ENCODE measurements at places on chromosomes 4 and X.

- DNase-seq: no peak
These were observed 31.6 kb downstream of the TRMT44 start for GRCh38 chr4:8472158-8472688.

GRCh38 chr4:145351162-145351561, 130.5 kb upstream of the SMAD1 start:
- DNase-seq: no peak

DNA sequence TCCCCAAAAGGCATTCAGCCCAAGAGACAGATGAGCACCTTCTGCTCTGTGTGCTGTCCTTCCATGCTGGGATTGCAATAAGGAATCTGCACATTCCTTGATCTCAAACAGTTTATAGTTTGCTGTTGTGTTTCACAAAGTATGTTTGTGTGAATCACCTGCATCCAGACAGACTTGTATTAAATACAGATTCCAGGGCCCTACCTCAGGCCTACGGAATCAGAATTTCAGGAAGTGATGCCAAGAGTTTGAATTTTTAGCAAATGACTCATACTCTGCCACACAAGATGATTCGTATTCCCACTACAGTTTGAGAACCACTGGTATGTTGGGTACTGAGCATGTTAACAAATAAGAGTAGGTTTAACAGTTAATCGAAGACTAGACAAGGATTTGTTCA, 7.0 kb downstream of the VAMP7 start:
- no peak for DNase-seq

- no peak for DNase-seq
These were observed 22.3 kb downstream of the QRFPR start for GRCh38 chr4:121358473-121358872.

DNA sequence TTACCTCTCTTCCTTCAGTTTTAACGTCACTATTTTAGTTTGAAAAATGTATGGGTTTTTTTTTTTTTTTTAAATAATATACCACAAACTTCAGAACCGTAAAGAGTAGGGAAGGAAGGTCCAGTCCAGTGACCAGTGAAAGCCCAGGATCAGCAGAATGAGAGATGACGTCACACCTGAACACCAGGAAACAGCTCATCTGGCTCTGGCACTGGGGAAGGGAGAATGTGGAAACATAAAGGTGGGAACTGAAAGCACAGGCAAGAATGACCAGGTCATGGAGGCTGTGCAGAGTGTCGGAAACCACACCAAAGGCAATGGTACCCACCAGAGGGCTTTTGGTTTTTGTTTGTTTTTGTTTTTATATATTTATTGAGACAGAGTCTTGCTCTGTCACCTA, 141.2 kb downstream of the DHX15 start:
- no peak for DNase-seq

GRCh38 chrX:15158736-15159406, 111.0 kb downstream of the ASB9 start:
- DNase-seq: no peak

DNA sequence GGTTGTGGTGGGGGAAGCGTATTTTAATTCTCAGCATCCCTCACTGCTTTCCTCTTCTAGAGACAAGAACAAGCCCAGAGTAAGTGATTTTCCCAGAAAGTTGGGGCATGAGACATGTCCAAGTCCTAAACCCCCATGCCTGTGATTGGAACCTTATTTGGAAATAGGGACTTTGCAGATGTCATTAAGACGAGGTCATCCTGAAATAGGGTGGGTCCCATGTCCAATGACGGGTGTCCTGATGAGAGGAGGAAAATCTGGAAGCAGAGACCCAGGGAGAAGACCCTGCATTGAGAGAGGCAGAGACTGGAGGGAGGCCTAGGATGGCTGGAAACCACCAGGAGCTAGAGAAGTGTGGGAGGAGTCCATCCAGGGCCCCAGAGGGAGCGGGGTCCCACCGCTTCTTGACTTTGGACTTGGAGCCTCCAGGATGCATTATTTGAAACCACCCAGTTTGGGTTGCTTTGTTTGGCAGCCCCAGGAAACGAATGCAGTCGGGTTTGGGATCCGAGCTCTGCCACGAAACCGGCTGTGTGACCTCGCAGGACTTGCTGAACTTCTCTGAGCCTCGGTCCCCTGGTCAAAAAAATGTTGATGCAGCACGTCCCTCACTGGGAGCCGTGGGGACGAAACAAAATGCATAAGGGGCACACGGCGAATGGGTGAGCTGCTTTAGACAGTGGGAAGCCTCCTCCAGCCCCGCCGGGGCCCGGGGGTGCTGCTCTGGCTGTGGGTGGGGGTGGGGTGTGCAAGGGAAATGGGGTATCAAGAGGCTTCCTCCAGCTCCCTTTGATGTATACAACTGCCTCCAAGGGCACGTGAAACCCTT, 113.9 kb downstream of the CPZ start:
- no peak for DNase-seq
